ENCODE measurements at places on chromosomes 16 and 17.

GRCh38 chr17:68431045-68431608, 26.2 kb downstream of the WIPI1 start:
- no peak for DNase-seq

GRCh38 chr17:16464303-16465051, 27.5 kb downstream of the LRRC75A start:
- no peak for DNase-seq

- no peak for DNase-seq
Observed at GRCh38 chr17:62723842-62724241, 84.3 kb downstream of the MARCHF10 start.

- DNase-seq = no peak
Observed at GRCh38 chr17:80786887-80787286, 204.8 kb upstream of the CHMP6 start.

GRCh38 chr16:23207485-23207884, 24.9 kb downstream of the SCNN1G start:
- no peak for DNase-seq

GRCh38 chr16:25996052-25996451, 304.3 kb downstream of the HS3ST4 start:
- no peak for DNase-seq

DNA sequence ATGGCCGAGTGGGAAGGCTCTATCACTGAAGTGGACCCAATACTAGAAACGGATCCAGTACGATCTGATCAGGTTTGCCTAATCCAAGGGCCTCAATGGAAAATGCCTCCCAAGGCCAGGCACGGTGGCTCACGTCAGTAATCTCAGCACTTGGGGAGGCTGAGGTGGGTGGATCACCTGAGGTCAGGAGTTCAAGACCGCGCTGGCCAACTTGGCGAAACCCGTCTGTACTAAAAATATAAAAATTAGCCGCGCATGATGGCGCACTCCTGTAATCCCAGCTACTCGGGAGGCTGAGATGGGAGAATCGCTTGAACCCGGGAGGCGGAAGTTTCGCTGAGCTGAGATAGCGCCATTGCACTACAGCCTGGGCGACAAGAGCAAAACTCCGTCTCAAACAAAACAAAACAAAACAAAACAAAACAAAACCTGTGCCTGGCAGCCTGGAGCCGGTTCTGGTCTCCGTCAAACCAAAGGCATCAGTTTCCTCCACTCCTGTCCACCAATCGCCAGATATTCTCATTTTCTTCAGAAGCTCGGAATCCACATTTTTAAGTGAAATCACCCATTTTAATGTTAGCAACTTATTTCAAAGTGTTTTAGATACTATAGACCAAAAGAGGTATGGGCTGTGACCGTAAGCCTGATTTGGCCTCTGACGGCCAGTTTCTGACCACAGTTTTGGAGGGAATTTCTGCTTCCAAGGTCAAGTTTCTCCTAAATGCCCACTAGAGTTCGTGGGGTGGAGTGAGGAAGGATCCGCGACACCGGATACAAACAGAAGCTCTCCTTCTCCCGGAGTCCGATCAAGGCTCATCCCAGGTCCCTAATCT, 664 bp downstream of the NQO1 start:
- no peak for DNase-seq

- no peak for DNase-seq
Observed at GRCh38 chr16:76278980-76279379, 1.8 kb downstream of the CNTNAP4 start.

- DNase-seq = no peak
Observed at GRCh38 chr17:5027299-5027698, 7.9 kb downstream of the SLC52A1 start.

DNA sequence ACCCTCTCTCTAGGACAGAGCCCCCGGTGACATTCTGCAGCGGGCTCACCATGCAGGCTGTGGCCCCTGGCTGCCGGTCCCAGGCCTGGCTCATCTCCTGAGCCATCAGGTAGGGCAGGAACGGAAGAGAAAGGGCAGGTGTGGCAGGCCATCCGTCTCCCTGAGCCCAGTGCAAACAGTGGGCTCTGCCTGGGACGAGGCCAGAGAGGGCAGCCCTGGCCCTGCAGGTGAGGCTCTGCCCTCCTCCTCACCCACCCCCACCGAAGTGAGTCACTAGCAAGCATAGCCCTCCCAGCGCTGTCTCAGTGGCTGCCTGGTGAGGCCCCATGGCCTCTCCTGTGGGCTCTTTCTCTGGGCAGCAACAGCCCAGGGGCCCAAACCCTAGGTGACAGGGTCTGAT, 14.5 kb downstream of the OTOP3 start:
- DNase-seq = no peak

- DNase-seq = no peak
Observed at GRCh38 chr17:83177611-83178532, 98.5 kb downstream of the METRNL start.

DNA sequence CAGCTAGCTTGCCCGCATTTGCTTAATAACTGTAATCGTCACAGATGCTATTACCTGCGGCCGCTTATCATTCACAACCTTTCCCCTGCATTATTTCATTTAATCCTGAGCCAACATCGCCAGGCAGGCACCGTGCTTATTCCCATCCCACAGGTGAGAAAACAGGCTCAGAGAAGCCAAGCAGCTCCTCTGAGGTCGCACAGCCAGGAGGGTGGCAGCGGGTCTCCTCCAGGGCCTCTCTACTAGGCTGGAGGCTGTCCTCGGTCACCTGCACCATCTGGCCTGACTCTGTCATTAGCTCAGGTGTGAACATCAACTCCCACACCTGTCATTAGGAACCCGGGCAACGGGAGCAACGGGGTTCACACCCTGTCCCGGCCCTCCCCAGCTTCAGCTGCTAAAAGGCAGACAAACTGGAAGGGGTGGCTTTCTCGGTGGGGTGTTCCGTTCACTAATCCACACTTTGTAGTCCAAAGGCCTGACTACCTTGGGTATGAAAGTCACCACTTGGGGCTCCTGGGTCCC, 3.0 kb downstream of the PPL start:
- no peak for DNase-seq

- no peak for DNase-seq
Observed at GRCh38 chr16:87463722-87464690, 28.8 kb downstream of the ZCCHC14 start.

- DNase-seq = no peak
Observed at GRCh38 chr16:85924675-85925074, 25.7 kb downstream of the IRF8 start.

DNA sequence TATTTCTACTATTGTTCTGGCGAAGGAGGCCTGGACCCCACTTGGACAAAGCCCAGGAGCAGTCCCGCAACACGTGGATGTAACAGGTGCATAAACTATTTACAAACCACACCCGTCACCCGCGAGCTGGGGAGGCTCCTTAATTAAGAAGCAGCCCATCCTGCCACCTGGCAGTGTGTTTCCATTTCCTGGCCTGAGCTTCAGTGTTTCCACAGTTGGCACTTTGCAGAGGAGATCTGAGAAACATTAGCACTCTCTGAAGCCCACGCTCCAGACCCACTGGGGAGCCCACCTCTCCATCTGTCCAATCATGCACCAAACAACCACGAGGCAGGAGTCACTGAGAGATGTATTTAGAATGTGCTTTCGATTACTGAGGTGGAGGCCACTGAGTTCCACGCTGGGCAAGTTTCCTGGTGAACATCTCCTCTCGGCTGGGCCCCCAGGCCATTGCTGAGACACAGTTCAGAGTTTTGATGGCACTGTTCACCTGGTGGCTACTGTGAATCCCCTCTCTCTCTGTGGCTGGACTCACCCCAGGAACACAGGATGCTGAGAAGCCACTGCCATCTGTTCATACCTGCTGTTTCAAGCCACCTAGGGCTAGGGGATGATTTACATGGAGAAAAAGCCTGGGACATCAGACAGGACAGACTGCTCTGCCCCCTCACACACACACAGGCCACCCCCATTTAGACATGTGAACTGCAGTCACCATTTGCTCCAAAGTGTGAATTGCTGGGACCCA, 129.1 kb downstream of the AIPL1 start:
- DNase-seq = no peak

- DNase-seq = no peak
Observed at GRCh38 chr17:77208217-77208808, 67.5 kb downstream of the SEC14L1 start.

DNA sequence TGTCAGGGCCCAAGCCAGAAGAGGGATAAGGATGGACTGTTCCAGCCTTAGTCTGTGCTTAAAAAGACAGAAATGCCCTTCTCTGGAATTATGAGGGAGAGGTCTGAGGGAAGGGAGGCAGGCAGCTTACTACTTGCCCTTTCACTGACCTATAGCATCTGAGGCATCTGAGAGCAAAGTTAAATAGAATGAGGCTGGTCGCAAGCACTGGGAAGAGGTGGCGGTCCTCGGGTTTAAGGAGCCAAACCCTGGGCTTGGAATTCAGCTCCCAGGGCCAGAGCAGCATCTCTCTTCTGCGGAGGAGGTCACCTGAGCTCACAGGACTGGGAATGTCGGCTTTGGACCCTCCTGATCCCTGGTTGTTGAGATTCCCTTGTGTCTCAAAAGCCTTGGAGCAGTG, 3.1 kb upstream of the LIMD2 start:
- no peak for DNase-seq

DNA sequence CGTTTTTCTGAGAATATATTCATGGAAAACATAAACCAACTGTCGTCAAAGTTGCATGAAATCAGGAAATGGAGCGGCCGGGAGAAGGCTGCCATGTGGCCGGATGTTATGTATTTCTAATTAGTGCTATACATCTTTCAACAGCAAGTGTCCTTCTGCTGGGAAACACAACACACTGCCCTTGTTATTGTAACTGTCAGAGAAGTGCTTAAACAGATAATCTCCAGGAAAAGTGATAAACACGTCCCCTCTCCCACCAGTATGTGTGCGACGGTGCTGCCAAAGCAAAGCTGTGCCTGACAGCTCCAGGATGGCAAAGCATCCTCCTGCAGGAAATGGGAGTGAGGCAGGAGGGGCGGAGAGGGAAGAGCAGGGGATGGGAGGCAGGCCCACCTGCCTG, 111.8 kb downstream of the SMG6 start:
- no peak for DNase-seq

DNA sequence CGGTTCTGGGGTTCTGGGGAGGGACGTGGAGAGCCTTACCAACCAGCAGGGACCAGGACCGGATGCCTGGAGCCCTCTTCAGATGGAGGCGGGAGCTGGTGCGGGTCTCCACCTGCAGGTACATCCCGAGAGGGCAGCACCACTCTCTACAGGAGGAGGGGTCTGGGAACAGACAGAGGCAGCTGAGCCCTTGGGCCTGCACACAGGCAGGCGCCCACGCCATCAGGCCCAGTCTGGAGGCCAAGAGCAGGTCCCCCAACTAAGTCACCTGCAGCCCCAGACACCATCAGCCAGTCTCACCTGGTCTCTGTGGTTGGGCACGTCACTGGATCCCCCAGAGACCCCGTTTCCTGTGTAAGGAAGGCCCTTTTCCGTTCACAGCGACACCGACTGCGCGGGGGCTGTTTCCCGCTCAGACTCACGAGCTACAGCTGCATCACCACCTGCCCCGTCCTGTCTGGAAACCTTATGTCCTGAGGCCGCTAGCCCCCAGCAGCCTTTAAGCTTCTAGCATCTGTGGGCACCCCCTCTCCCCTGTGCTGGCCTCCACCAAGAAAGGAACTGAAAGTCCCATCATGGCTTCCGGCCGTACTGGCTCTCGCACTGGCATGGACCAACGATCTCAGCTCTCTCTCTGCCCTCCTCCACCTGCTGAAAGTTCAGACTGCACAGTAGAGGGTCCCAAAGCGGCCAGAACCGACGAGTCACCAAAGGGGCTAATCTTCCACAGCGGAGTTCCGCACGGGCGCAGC, 1.2 kb downstream of the CYBC1 start:
- peak; percentile 47 for DNase-seq

Data from stimulated activated CD8-positive, alpha-beta memory T cell treated with anti-CD3 and anti-CD28 coated beads, Interleukin-15, amount 100 ng/mL, for 1 hour (primary cell).